Astrocyte (in vitro differentiated cells and primary cell): ENCODE measurements at places on chromosomes 6 and 20. TPM values are rescaled to one million over a fixed set of nuclear protein-coding genes. Genes with fewer than 3 reads are reported as not detected.
A peak's percentile ranks its signal among the peaks of the same experiment; 100 is the strongest.

DNA sequence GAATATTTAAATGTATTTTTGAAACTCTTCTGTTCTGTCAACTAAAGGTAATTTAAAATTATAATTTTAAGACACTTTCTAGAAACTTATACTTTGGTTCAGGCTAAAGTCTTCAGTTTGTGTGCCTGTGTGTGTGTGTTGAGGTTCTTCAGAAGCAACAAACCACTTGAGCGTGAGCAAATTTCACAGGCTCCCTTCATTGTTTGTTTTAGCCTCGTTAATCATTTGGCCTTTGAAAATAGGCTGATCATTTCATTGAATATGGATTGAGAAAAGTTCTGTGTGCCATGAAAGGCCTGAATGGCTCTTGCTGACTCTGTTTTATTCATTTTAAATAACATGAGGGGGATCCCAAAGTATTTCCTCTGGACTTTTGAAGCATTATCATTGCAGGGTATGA is 420.1 kb downstream of the CDKAL1 start:
- no peak for DNase-seq

DNA sequence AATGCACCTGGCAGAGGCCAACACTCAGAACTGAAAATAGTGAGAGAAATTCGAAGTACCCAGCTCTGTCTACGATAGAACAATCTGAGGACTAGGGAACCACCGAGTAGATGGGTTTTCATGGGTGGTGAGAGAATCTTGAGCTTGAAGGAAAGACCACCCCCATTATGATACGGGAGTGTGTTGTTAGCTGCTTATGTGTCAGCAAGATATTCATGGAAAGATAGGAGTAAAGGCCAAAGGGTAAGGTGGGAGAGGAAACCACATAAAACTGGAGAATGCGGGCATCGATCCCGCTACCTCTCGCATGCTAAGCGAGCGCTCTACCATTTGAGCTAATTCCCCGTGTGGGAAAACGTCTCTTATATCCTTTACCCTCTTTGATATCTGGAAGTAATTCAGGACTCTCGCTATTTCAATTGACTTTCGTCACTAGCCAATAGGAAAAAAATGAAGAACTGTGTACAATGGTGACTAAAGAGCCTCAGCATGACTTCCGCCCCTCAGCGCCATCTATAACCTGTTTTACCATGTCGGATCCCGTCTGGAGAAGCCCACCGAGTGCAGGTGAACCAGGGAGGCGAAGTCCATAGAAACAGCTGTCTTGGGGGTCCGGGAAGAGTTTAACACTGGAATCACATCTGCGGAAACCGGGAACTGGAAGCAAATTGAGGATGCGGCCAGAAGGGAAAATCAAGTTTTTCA is 25.0 kb upstream of the ABT1 start:
- DNase-seq = peak; percentile 86

DNA sequence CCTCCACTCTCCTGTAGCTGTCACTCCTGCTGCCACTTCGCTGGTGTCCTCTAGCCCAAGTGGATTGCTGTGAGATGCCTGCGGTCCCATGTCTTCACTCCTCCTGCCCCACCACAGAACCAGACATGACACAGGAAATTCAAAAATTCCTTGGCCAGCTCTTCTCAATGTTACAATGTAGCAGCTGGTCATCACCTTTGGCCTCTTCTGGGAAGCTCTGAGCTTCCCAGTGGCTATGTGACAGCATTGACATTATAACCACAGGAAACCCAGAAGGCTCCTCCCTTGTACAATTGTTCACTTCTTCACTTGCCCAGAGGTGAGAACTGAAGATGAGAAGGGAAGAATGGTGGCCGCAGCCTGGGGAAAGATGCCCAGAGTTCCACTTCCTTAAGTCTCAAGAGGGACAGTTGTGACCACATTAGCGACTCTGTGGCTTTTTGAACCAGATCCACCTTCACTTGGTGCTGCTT is 76.1 kb upstream of the NAA20 start:
- DNase-seq = no peak

Gene DPPA5
- total RNA-seq = not detected in 2 replicates

Gene LY86
- total RNA-seq = not detected in 2 replicates
